ENCODE measurements at places on chromosomes 12 and 14.

GRCh38 chr14:33420051-33420627, 481.5 kb downstream of the NPAS3 start:
- DNase-seq = no peak

DNA sequence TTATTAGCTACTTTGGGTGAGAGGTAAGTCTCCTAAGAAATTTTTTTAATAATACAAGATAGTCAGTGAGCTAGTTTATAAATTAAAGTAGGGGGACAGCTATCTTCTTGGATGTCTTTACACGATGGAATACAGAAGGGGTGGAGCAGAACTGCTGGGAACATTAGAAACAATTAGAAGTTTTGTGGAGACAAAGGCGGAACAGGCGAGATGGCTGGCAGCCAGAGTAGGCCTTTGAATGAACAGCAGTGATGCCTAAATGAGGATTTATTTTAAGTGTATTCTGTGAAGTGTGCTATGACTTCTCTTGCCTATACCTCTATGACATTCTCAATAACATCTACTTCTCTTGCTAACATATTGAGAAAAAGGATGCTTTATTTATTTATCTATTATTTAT, 1345.3 kb upstream of the SEL1L start:
- no peak for DNase-seq

GRCh38 chr14:100736269-100737180, 9.8 kb downstream of the DLK1 start:
- peak; percentile 36 for DNase-seq

GRCh38 chr12:8032242-8033152, at the start of gene FOXJ2:
FOXJ2 (plus strand) TSS chr12:8032716; CDS start chr12:8039833, 7,117 bp downstream.
- peak; percentile 81 for DNase-seq

DNA sequence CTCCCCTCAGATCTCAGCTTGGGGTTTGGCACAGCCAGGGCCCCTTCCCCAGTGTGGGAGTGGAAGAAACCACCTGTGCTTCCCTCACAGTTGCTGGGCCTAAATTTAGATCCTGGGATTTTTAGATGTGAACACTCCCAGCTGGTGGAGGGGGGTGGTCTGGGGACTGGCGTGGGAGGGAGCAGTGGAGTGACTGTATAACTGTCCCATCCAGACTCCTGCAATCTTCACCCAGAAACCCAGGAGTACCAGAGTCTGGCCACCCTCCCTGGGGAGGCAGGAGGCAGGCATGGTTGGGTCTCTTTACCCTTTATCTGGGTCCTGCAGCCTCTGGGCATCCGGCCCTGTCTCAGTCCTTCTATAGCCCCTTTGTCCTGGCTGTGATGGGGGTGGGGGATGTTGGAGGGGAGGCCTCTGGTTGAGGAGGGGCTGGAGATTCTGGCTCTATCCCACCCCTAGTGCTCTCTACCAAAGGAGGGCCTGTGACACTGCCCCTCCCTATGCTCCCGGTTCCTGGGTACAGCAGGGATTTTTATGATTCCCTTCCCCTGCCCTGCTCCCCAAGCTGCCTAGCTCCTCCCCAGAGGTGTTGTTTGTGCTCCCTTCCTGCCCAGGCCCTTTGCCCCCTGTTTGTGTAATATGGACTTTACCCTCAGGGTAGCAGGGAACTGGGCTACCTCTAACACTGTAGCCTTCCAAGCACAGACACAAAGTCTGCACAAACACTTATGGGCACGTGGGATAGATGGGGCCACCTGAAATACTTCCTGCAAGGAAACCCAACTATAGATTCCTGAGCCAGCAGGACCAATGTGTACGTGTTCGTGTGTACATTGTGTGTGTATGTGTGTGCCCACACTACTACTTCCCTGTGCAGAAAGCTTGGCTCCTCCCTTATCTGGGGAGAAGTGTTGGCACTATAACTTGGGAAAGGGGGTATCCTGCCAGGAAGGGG, 1.7 kb downstream of the ERBB3 start:
- DNase-seq = no peak

DNA sequence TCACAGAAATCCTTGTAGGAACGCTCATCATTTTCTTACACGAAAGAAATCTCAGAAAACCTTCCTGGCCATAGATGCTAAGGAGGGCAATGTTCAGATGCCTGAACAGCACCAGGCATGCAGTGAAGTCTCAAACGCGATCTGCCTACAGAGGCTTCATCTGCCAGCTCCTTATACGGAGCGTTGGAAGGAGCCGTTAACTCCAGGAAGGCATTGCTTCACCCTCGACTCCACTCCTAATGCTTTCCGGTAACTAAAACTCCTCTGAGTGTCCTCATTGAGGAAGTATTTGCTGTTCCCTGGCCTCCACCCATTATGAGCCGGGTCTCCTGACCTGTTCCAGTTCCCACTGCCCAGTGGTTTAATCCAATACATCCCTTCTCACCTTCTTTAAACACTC, 502.7 kb downstream of the BCL11B start:
- DNase-seq = no peak

DNA sequence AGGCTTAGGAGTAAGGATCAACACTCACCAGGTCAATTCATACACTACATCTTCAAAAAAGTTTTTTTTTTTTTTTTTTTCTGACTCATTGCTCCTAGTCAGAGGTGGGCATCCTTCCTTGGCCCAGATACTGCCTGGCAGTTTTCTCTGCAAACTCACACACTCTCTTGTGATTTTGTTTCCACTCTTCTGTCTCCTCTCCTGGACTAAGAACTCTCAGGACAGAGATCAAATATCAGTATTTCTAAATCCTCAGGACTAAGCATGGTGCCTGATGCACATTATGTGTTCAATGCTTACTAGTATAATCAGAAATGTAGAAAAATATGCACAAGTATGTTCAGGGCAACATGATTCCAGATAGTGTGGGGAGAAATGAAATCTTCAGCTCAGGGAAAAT, 10.2 kb upstream of the PAH start:
- no peak for DNase-seq

GRCh38 chr14:48527832-48528231, 852.4 kb upstream of the MDGA2 start:
- DNase-seq = no peak

DNA sequence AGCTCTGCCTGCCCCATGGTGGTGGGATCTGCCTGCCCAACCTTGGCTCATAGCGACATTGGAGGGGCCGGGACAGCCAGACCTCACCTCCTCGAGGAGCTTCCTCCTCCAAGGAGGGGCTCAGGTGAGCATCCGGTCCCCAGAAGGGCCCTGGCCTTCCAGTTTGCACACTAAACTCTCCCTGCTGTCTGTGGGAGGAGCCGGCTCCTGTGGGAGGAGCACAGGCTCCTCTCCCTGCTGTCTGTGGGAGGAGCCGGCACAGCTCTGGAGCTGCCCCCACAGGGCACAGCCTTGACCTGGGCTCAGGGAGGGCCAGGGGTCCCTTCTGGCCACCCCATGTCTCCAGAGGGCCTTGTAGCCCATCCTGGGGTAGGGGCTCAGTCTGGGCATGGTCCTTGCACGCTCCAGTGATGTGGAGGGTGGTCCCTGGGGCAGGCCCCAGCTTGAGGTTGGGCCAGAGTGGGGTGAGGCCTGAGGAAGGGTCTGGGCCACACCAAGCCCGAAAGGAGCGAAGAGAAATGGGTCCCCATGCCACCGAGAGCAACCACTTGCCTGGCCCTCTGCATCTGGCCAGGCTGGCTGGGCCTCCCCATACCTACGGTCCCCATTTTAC, 147.5 kb upstream of the C14orf180 start:
- no peak for DNase-seq

DNA sequence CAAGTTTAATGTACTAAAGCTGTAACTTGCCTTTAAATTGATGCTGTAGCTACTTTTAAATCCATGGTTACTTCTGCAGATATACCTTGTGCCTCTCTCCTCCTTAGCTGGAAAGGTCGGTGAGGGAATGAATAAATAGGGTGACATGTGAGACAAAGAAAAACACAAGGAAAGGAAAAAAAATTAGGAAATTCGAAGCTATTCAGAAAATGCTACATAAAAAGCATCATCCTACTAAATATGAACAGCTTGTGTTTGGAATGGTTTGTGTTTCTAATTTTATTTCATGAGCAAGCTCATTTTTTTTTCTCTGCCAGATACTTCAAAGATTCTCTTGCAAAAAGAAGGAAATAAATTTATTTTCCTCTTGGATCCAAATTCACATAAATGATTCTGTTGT, 186.3 kb upstream of the NUDT4 start:
- DNase-seq = no peak

GRCh38 chr12:132422040-132422380, 67.9 kb upstream of the FBRSL1 start:
- DNase-seq = no peak

DNA sequence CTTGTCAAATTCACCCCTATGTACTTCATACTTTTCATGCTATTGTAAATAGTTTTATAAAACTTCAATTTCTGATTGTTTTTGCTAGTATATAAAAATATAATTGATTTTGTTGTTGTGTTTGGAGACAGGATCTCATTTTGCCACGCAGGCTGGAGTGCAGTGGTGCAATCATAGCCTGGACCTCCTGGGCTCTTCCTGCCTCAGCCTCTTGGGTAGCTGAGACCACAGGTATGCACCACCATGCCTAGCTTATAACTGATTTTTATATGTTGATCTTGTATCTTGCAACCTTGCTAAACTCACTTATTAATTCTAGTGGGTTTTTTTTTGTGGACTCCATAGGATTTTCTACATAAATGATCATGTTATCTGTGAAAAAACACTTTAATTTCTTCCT, 23.5 kb downstream of the ATP5MC2 start:
- DNase-seq = no peak

GRCh38 chr12:27576667-27577347, 52.8 kb downstream of the PPFIBP1 start:
- no peak for DNase-seq

DNA sequence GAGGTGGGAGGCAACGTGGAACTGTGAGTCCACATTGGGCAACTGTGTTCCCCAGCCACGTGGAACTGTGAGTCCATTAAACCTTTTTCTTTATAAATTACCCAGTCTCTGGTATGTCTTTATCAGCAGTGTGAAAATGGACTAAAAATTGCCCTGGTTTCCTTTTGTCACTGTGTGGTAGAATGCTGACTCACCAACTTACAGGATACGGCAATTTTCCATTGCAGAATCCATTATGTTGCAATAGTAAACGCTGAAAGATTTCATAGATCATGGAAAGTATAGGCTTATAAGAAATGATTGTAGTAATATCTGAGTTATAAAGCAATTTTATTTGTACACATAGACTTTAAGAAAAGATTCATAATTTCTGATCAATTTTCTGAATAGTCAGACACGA, 93.0 kb downstream of the GTF2A1 start:
- no peak for DNase-seq

DNA sequence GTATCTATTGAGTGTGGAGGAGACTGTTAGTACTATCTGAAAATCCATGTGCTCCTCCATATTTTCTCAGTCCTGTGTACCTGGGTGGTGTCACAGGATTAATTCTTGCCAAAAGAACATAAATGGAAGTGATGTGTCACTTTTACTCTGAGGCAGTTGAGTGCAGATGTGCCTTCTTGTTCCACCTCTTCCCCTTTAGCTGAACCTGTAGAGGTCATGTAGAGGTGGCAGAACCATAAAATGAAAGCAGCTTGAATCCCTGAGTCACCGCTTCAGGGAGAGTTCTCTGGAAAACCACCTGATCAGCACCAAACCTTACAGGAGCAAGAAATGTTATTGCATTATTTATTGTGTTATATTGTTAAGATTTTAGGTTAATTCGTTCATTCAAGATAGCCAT, 14.7 kb upstream of the SLC25A3 start:
- no peak for DNase-seq
